ENCODE measurements at places on chromosomes 7 and 10. TPM values are rescaled to one million over a fixed set of nuclear protein-coding genes. Genes with fewer than 3 reads are reported as not detected.

The TMEM270 gene
- not detected for polyA plus RNA-seq

The DLX5 gene
- not detected for polyA plus RNA-seq

The PNLIPRP3 gene
- not detected for polyA plus RNA-seq

The FGFBP3 gene
- polyA plus RNA-seq: 0.77 TPM

The PNLIPRP1 gene
- not detected for polyA plus RNA-seq

The IFIT3 gene
- 10.5 TPM for polyA plus RNA-seq

Data from Purkinje cell (primary cell).